ENCODE measurements at places on chromosomes 2 and 18.

DNA sequence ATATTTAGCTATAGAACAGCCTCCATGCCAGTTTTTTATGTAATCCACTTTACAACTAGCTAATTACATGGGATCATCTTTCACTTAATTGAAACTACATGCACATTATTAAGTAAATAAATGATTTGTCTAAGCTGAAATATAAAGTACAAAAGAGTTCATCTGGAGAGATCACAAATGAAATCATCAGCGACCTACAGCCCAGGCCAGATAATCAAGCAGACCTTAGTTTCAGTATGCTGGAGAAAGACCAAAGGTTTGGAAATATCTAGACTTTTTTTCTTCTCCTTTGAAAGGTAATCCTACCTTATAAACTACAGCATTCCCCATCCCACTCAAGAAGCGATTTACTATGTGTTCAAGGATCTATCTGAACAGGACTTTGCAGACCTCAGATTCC is 26.5 kb downstream of the FIGN start:
- no peak for DNase-seq

DNA sequence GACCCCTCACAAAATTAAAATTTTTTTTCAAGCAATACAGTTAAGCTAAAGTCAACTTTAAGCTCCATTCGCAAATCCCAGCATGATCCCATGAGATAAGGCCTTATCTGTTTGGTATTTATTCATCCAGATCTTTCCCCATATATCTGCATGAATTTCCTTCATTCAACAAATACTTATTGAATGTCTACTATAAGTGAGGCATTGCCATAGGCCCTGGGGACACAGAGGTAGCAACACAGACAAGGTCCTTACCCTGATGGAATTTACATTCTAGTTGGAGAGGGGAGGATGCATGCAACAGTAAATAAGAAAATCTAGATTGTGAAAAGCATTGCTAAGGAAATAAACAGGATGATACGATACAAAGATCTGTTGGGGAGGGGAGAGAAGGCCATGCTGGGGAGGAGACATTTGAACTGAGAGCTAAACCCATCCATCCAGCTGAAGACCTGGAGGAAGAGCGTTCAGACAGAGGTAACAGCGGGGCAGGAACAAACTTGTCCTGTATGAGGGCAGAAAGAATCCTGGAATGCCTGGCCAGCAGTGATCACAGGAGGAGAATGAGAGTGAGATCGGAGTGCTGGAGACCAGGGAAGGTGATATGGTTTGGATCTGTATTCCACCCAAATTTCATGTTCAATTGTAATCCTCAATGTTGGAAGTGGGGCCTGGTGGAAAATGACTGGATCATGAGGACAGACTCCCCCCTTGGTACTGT is 71.6 kb downstream of the SDC1 start:
- DNase-seq, result no peak

DNA sequence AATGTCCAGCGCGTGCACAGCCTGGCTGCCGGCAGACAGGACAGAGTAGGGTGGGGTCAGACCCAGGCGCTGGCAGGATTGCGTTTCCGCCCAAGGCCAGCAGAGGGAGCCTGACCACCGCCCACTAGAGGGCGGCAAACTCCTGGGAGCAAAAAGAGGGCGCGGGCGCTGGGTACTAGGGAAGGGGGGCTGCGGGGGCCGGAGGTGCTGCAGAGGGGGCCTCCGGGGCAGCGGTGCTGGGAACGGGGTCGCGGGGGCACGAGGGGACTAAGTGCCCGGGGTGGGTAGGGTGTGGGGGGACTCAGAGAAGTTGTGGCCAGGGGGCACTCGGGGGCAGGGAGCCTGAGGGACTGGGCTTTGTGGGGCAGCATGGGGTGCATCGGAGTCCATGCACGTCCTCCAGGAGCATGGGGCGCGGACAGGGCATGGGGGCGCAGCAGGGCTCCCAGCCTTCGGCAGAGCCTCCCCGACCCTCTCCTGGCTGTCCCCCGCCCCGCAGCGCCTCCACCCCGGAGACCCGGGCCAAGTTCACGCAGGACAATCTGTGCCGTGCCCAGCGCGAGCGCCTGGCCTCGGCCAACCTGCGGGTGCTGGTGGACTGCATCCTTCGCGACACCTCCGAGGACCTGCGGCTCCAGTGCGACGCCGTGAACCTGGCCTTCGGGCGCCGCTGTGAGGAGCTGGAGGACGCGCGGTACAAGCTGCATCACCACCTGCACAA is 3.2 kb downstream of the TEKT4 start:
- DNase-seq, result peak; percentile 2

DNA sequence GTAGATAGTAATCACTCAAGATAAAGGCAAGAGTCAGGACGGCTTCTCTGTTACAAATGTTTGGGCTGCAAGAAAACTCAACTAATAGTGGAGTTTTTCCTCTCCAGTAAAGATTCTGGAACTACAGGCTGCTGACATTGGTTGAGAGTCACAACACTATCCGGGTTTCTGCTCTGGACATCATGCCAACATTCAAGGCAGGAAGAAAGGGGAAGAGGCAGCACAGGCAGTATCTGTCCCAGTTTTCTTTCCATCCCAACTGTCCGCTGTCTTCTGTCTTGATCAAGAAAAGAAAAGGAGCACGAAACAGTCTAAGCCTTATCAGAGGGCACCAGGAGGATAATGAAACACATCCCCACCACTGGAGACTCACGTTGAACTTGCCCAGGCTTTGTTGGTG is 132.1 kb downstream of the MAIP1 start:
- no peak for DNase-seq

- DNase-seq, result no peak
Measured at GRCh38 chr2:111236025-111236424, 115.3 kb downstream of the BCL2L11 start.

DNA sequence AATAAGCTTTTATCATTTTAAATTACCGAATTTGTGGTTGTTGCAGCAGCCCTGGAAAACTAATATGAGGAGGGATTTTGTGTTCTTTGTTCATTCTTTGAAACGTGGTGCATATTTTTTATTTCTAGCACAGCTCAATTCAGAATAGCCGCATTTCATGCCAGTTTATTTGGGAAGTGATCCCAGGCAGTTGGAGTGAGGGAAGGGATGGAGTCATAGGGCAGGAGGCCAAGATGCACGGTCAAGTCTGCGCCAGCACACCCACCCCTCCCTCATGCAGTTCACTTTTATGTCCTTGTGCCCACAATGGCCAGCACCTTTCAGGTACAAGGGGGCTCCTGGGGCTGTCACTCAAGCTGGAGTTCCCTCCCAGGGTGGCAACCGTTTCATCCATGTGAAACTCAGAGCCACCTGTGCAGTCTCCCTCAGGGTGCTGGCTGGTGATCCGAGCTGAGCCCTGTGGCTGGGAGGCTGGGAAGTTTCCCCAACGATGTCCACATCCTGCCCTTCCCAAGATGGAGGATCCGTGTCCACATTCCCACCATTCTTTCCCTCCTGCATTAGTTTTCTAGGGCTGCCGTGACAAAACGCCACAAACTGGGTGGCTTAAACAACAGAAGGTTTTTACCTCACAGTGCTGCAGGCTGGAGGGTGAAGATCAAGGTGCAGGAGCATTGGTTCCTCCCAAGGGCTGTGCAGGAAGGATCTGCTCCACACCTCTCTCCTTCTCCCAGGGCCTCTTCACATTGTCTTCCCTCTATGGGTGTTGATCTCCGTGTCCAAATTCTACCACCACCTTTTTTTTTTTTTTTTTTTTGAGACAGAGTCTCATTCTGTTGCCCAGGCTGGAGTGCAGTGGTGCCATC is 68.5 kb upstream of the ITGA6 start:
- no peak for DNase-seq

DNA sequence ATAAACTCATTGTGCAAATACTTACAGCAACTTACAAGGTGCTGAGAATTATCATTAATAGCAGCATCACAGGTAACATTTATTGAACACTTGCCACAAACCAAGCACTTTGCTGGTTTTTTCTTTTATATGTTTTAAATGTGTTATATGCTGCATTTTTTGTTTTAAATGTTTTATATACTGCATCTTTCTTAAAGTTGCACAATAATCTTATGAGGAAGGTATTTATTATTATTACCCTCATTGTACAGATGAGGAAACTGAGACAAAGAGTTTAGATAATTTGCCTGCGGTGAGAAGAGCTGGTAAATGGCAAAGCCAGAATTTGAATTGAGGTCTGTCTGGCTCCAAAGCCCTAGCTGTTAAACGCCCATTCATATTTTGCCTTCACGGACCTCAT is 52.2 kb upstream of the RIOK3 start:
- no peak for DNase-seq

DNA sequence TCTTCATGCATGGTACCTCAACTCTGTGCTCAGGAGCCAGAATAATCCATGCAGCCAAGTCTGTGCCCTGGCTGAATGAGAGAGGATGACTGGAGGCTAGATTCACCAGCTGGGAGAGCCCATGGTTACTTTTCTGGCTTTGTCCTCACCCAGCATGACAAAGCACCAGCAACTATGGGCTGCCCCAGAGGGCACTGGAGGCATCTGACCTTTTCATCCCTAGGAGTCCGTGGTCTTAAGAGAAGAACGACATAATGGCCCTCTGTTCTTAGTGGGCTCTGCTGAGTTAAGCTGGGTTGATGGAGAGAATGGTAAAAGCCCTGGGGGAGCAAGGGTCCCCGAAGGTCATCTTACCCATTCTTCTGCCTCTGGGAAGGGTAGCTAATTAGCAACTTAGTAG is 54.6 kb upstream of the TNP1 start:
- no peak for DNase-seq

DNA sequence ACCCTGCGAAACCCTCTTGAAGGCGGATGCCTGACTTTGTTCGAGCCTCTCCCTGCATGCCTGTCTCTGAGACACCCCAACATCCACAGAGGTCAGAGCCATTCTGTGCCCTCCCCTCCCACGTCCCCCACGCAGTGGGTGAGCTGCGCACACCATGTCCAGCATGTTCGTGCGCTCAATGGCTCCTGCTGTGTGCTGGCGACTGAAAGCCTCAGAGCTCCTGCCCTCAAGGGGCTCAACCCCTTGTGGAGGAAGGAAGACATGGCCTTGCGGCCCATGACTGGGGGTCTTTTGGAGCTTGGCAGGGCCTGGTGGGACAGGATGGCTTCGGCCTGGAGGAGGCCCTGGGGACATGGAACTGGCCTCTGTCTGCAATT is 45.7 kb downstream of the ANKMY1 start:
- no peak for DNase-seq

DNA sequence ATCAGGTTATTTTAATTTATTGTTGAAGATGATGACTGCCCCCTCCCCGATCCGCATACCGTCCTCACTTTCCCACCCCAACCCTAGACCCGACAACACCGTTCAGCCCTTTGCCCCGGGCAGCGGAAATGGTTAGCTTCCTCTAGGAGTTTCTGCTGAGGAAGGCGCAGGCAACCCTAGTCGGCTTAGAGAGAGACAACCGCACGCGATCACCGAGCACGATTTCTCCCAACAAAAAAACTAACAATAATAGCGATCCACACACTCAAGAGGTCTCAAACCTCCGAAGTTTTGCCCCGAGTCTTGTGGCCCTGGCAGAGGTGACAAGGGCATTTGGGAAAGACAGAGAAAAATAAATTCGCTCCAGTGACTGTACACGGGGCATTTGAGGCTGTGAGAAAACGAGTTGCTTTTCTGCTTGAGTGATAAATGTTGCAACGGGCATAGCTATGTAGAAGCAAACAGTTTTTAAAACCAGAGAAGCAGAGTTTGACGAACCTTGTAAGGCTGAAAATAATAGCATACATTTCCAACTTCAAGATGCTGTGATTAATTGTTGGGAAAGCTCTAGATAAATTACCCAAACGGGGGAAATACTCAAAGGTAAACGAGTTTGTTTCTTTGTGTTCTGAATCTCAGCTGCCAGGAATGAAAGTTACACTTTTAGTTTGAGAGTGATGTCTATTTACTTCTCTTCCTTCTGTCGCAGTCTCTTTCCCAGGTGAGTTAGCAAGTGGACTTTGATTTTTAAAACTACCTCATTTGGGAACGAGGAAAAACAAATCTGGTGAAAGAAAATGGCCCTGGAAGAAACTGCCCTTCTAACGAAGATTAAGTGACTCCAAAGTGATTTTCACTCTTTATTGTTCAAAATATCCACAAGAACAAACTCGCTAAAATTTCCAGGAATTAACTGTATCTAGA is 11.0 kb upstream of the SIX3 start:
- DNase-seq, result no peak

GRCh38 chr2:210577263-210578071 is 21.1 kb downstream of the CPS1 start:
- no peak for DNase-seq

GRCh38 chr2:239675826-239676715 is 275.3 kb upstream of the HDAC4 start:
- DNase-seq, result no peak

DNA sequence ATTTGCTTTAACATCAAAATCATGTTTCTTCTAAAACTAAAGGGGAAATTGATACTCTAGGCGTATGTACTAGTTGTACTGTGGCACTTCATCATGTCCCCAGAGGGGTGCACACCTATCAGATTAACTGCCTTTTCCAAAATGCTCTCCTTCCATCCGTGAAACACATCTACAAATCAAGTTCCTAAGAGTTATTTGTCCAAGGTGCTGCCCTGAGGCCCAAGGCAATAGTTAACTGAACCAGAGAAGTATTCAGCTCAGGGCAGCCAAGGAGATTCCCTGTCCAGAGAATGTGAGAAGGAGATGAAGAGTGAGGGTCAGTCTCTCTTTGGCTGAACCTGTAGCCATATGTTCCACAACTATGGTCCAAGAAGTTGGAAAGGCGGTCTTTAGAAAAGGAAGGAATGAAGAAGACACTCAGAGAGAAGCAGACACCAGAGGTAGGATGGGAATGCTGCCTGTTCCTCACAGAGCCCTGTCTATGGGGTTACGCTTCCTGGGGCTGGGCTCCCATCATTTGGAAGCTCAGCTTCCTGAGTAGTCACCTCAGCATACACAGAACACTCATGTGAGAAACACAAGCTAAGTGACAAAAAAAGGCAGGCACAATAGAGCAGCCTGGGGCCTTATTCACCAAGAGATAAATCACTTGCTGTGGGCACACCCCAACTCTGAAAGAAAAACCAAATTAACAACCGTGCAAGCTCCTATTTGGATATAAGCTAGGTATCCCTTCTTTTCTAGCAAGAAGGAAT is 55.6 kb downstream of the ANKRD44 start:
- no peak for DNase-seq
